ENCODE measurements at places on chromosomes 6 and 20.

GRCh38 chr6:139133262-139134063, 1.4 kb upstream of the HECA start:
- DNase-seq = no peak

- DNase-seq = no peak
These were observed 325.2 kb upstream of the NT5E start for GRCh38 chr6:85124472-85125354.

GRCh38 chr20:32234135-32234808, 26.6 kb downstream of the POFUT1 start:
- DNase-seq = no peak

- no peak for DNase-seq
These were observed 35.2 kb upstream of the TBC1D22B start for GRCh38 chr6:37222125-37222967.

DNA sequence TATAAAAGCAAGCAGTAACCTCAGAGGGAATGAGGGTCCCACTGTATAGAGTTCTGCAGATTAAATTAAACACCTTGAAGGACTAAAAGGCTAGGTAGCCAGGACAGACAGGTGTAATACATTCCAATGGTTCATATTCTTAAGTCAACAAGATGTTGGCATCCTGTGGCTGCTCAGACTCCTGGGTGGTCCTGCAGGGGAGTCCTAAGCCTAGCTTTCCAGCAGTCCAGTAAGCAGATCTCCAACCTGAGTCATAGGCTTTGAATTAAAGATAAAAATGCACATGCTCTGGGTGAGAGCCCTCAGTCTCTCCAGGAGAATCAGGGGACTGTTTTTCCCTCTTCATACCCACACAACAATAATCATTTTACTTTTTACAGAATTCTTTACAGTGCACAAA, 307.3 kb upstream of the SUPT3H start:
- DNase-seq = no peak

DNA sequence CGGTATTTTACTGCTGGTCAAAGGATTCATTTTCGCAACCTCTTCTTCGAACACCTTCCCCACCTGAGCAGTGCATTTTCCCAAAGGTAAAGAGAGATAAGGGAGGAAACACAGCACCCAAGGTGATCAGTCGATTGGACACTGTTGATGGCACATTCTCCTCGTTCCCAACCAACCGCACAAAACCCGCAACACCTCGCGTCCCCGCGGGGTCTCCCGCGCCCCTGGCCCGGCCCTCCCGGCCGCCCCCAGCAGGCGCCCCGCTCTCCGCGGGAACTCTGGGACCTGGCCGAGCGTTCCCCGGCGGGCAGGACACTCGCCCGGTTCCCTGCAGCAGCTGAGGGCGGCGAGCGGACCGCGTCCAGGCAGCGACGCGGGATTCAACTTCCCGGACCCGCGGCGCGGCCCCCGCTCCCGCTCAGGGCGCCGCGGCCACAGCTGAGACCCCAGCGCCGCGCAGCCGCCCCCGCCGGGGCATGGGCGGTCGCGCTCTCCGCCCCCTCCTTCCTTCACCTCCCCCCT, 506 bp downstream of the RGS17 start:
- no peak for DNase-seq

DNA sequence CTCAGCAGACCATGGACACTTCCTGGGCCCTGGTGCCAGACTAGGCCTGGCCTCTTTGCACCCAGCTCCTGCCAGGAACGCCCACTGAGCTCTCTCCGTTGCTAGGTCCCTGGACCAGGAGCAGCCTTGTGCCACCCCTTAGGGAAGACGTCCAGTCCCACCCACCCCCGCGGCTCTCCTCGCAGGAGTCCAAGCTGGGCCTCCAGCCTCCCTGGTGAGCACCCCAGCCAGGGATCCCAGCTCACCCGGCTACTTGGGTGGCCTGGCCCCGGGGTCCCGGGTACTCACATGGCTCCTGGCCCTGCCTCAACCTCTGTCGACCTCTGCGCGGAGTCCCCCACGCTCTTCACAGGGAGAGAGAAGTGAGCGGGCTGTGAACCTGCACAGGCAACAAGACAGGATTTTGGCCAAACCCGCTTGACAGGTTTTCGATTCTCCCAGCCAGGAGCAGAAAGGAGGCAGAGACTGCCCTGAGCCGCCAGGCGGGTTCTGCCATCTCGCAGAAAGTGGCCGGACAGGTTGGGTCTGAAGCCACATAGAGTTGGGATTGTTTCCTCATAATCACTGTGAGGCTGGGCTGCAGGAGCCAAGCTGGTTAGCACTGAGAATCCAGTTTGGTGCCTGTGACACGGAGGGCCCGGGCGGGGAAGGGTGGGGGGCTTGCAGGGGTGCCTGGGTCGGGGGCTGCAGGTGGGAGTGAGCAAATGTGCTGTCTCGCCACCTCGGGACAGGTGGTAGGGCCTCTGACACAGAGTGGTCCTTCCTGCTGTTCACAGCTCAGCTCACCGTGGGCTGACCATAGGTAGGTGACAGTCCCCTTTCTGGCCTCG, at the start of gene RBBP8NL:
TSS of gene RBBP8NL (minus strand) at position 368 of the 830 bp plus-strand sequence. CDS start 7,892 bp downstream, outside the sequence.
- DNase-seq = no peak

- DNase-seq = no peak
These were observed 366.3 kb downstream of the CDKAL1 start for GRCh38 chr6:20900389-20901160.

- DNase-seq = no peak
These were observed 187.8 kb upstream of the LRFN2 start for GRCh38 chr6:40774932-40775331.

Data from esophagus squamous epithelium (tissue), 5 donors.